Jurkat, Clone E6-1 (cell line): ENCODE measurements at places on chromosomes 1 and 21.
A peak's percentile ranks its signal among the peaks of the same experiment; 100 is the strongest.

DNA sequence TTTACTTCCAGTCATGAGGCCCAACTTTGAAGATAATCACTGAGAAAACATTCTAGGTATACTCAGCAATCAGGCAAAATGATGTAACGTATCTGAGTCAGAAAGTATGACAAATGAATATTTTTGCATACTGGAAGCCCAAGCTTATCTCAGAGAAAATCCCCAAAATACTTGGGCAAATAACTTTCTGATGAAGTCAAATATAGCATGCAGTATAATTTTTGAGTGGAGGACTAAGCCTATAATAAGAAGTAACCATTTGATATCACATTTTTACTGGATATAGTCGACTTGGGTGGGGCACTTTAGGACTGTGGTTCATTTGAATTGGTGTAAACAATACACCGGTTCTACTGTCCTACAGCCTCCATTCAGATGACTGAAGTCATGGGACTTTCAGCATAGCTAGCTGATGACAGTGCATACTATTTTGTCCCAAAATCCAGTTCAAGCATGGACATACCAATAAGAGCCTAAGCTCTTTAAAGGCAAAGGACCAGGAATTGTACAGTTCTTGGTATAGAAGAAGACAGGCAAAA lies 2.3 kb upstream of the GADD45A start:
- DNase-seq = no peak

DNA sequence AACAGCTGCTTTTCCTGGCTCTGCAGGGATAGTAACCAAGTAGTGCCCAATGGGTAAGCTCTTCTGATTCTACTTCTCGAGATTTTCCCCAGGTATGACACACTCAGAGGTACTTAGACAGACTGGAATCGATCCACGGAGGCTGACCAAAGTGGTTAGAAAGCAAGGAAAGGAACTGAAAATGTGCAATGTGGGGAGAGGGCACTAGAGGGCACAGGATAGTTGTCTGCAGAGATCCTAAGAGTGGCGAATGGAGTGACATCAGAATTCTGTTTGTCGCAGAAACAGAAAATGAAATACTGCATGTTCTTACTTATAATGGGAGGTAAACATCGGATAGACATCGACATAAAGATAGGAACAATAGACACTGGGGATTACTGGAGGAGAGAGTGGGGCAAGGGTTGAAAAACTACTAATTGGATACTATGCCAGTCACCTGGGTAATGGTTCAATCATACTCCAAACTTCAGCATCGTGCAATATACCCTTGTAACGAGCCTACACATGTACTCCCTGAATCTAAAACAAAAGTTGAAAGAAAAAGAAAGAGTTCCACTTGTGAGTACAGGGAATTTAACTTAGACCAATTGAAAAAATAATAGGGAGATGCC lies 23.3 kb downstream of the CYP2J2 start:
- DNase-seq = peak; percentile 20

- DNase-seq = no peak
Measured at GRCh38 chr1:64337926-64338325, 132.0 kb upstream of the CACHD1 start.

DNA sequence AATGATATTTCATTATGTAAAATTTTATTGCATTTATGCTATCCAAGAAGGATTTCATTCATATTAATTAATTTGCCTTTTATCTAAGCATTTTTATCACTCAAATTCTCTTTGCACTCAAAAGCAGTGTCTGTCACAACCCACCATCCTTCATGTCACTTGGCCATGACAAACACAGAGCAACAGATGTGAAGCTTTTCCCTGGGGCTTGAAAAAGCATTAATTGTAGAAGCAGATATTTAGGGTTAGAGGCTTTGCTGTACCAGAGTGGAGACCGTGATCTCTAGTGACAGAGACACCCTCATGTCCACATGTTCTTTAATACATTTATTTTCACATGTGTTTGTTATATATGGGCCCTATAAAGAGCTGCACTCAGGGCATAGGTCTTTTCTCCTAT lies 230.5 kb downstream of the SPATA17 start:
- no peak for DNase-seq

DNA sequence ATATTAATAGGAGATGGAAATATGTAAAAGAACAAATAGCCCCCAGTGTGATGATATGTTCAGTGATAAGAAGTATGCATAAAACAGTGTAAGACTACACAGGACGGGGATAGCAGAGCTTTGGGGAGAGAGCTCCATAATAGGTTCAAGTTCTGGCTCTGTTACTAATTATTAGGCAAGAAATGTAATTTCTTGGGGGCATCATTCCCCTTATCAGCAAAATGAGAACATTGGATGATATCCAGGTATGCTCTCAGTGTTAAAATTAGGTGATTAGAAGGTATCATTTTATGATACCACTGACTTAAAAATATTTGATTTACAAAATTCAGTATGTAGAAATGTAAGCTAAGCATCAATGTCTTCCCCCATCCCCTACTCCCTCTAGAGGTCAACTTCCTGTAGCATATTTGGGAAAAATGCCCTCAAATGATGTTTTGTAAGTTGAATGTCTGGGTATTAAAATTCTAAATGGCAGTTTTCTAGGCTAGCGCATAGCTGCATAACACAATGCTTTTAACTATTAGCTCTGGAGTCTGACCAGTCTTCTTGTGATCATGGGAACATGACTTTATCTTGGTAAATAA lies 585.7 kb upstream of the CAMK1G start:
- peak; percentile 10 for DNase-seq

DNA sequence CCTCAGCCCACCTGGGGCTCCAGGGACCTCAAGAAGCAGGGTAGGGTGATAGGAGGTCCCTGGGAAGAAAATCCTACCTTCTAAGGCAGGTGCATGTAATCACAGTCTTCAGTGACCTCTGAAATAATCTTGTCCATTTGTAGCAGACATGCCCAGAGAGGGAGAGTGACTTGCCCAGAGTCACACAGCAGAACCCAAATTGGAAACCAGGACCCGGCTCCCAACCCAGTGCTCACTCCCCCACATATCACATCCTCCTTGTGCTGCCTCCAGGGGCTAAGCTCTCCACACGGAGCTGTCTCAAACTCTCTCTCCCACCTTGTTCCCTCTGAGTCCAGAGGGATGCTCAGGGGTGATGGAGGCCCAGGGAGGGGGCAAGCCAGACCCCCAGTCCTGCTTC lies 72.5 kb downstream of the RAP1GAP start:
- DNase-seq = no peak

DNA sequence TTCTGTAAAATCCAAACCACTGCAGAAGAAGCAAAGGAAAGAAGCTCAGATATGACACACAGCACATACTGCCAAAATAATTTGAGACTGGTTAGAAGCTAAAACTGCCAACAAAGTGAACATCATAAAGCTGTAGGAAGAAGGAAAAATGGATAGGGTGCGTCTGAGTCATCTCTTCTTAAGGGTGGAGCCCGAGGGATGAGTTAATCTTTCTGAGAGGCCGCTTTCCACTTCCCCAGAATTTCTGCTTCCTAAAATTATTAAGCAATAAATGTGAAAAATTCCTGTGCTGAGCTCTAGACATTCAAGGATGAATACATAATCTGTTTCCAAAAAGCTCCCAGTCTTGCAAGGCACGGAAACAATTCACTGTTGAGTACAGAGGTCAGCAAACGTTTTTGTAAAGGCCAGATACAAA lies 20.1 kb downstream of the PPT1 start:
- DNase-seq = no peak

DNA sequence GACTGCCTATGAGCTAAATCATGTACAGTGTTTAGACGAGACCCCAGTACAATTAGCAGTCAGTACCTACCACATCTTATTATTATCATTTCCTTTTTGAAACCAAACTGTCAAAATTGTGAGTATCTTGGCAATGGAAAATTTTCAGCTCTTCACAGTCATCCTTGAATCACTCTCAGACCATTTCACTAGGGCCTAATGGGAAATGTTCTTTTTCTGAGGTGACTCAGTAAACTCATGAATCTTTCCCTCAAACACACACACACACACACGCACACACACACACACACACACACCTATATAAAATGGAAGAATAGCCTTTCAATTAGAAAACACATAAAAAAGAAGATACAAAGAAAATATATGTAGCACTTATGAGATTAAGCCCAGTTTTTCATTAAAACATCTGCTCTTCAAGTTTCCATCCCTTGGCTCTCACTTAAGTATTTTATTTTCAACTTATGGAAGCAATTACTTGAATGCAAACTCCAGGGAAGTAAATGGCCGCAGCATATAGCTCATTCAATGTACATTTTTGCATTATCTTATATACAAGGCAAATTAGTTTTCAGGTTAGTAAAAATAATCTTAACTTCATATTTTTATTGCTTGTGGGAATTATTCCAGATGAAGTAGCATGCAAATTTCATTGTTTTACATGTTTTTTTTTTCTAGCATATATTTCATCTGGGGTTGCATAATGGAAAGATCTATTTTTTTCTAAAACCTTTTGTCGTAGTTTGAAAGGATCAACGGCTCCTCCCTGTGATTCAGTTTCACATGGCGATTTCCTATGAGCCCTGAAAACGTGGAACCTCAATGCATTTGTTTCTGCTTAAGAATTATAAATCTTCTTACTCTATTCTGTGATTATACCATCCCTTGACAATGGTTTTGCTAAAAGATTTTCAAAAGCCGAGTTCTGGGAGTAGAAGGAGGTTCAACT lies 46.3 kb upstream of the TMPRSS15 start:
- no peak for DNase-seq

DNA sequence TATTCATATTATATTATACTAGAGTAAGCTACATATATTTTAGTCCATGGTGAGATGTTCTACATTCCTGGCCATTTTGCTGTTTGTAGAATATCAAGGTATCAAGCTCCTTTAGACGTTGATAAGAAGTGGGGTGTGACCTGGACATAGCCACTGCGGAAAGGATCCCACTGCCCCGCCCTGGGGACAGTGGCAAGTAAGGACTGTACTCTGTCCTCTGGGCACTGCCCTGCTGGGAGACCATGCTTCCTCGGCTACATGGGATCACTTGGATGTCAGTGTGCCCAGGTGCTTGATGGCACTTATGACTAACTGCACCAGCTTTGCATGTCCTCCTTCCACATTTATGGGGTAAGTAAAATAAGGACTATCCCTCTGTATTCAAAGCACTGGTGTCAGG lies 46.3 kb upstream of the NTPCR start:
- DNase-seq = no peak

DNA sequence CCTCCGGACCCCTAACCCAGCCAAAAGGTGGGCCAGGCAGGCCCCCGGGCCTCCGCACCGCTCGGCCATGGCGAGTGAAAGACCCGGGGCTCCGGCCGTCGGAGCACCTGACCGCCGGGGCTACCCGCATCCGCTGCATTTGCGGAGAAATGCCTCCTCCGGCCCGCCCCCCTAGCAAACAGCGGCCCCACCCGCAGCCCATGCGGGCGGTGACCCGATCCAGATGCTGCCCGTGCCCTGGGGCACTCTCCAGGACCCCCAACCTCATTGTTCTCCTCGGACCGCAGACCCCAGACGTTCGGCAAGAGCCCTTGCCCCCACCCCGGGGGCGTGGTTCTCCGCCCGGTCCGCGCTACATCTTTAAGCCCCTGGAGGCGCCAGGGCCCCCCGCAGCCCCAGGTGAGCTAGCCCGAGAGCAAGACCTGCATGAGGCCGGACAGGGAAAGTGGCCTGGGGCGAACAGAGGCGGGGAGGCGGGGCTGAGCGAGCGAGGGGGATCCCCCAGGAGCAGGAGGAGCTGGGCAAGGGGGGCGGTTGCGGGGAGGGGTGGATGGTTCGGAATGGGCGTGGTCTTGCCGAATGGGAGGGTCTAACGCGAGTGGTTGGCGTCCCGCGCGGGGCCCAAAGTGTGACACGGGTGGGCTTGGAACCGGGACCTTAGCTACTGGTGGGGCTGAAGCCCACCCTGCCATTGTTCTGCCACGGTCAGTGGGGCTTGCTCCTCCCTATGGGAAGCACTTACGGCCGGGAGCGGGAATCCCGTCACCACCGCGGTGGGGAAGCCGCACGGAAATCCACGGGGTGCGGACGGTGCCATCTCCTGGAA lies 6.3 kb upstream of the CRYBG2 start:
- no peak for DNase-seq

DNA sequence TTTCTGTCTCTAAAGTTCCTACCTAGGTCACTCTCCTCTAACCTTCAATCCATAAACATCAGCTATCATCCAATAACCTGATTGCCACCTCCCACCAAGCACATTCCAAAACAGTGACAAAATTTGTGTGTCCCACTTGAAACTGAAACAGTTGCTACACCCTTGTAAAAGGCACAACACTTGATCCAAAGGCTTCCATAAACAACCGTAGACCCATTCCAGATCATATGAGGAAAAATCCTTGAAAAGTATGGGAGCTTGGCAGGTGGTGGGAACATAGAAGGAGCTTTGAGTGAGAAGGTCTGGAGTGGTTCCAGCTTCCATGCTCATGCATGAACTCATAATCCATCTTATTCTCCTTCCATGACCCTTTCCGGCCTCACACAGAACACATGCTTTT lies 82.0 kb upstream of the ATP1A1 start:
- DNase-seq = no peak

GRCh38 chr1:32619701-32620485 lies 30.5 kb downstream of the ZBTB8OS start:
- peak; percentile 15 for DNase-seq

- DNase-seq = no peak
Measured at GRCh38 chr1:57172040-57172439, 206.2 kb upstream of the C8B start.

GRCh38 chr21:25036775-25037174 lies 570.5 kb downstream of the MRPL39 start:
- no peak for DNase-seq

DNA sequence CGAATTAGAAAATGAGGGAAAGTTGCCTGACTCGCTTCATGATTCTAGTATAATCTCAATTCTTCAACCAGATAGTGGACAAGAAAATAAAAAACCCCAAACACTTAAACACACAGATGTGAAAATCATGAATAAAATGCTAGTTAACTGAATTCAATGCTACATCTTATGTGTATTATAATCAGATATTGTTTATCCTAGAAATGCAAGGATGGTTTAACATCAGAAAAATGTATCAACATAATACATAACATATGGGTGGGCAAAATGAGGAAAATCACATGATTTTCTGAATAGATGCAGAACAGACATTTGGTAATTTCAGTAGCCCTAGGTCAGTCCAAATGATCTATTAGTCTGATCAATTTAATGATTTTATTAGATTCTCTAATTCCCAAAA lies 97.2 kb downstream of the SIM2 start:
- DNase-seq = no peak

DNA sequence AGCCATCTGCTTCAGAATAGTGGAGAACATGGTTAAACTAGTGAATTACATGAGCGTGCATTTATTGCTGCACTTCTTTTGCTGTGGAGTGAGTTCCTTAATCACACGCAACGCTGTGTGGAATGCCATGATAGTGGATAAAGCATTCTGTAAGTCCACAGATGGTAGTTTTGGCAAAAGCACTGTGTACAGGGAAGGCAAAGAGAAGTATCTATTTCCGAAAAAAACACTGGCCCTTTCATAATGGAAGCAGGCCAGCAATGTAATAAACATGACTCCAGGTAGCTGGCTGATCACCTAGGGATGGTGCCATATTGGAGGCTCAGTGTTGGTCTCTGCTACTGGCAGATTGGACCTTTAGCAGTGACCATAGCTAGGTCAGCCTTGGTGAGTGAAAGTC lies 67.6 kb downstream of the FH start:
- no peak for DNase-seq

GRCh38 chr1:150576794-150577556 lies 2.4 kb downstream of the MCL1 start:
- no peak for DNase-seq
